ENCODE measurements at places on chromosomes 3 and 15.

DNA sequence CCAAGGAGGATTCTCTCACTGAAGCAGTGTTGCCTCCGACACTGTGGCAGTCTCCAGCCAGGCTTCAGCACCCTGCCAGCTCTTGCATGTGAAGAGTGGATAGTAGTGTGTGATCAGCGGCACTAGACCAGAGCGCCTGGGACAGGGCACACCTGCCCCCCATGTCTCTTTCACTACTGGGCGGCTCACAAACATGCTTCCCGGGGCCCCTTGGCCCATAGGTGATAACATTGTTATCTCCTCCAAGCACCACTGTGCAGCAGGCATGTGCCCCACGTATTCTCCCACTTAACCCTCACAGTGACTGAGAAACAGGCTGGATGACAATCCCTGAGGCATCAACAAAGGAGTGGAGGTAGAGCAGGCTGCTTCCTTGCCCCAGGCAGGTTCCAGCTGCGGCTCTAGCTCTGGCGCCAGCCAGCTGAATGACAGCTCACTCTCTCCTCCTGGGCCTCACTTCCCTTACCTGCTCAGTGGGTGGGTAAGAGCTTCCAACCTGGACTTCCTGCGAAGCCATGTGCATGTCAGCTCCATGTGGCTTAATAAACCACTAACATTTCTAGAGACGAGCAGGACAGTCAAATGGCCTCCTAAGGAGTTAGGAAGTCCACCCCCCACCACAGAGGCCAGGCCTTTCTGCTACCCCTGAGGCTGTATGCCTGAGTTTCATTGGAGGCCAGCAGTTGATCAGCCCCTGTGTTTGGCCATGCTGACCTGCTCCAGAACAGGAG is 37.8 kb downstream of the KLF13 start:
- no peak for DNase-seq

DNA sequence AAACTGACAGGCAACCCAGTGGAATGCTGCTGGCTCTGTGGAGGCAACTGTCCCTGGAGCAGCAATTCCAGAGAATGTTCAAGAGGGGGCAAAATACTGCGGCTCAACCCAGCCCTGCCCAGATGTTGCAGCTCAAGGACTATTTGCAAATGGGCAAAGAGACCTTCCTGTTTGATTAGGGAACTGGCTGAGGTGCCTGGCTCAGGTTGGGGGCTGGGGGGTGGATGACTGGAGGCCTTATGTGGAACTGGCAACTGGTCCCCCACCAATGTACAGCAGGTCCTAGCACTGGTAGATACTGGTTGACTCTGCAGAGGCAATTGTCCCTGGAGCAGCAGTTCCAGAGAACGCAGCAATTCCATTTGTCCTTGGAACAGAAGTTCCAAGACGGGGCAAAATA is 302.5 kb downstream of the ZPLD1 start:
- DNase-seq = no peak

DNA sequence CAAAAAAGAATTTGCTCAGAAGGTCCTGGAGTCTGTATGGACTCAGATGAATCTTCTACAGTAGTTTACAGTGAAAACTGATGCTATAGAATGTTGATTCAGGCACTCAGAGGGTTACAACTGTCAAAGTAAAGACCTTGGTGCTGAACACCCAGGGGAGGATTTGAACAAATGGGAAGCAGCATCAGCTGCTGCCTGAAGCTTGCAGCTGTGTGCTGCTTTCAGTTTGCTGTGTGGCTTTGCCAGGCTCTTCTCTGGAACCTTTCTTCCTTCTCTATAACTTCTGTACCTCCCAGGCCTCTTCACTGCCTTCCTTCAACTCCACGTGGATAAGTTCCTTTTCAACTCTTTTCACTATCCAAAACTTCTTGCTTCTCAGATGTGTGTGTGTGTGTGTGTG is 214.2 kb downstream of the GRM7 start:
- DNase-seq = no peak

- no peak for DNase-seq
Observed at GRCh38 chr3:104388619-104389018, 978.1 kb upstream of the ALCAM start.

- DNase-seq = peak; percentile 42
Observed at GRCh38 chr3:98556164-98557130, 24.7 kb downstream of the GPR15 start.

- no peak for DNase-seq
Observed at GRCh38 chr3:65674226-65674625, 364.5 kb downstream of the MAGI1 start.

GRCh38 chr3:83968356-83968755 is 990.4 kb upstream of the CADM2 start:
- DNase-seq = no peak

GRCh38 chr3:98807011-98807410 is 43.9 kb downstream of the ST3GAL6 start:
- no peak for DNase-seq

- no peak for DNase-seq
Observed at GRCh38 chr15:88661041-88661700, 22.4 kb downstream of the ISG20 start.

- no peak for DNase-seq
Observed at GRCh38 chr3:146313746-146314111, 62.8 kb upstream of the PLSCR4 start.

DNA sequence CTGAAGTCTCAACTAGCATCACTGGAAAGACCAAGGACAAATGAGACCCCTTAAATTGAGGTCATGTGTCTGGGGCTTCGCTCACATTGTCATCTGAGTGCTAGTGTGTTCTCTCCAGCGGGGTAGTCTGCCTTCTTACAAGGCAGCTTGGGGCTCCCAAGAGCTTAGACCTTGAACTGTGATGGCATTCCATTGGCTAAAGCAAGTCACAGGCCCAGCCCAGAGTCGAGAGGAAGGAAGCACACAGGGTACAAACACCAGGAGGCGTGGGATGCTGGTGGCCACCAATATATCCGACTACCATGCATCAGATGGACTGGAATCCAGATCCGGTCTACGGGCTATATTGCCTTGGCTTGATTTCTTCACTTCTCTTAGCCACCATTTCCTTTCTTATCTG is 31.5 kb upstream of the DYNC1LI1 start:
- DNase-seq = no peak

DNA sequence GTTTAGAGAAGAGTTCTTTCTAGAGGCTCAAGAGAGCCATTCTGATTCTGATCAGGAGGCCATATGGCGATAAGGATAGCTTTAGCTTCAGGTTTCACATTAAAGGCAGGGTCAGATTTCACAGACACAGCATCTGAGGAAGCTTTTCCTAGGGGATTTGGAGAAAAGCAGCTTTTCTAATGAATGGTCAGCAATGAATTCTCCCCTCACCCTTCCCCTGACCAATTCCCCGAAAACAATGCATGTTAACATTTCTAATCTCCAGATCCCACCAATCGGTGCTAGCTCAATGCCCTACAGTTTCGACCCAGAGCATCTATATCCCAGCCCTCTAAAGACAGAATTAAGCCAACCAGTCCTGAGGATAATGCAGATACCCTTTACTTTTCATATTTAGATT is 9.8 kb downstream of the AGBL1 start:
- DNase-seq = no peak

DNA sequence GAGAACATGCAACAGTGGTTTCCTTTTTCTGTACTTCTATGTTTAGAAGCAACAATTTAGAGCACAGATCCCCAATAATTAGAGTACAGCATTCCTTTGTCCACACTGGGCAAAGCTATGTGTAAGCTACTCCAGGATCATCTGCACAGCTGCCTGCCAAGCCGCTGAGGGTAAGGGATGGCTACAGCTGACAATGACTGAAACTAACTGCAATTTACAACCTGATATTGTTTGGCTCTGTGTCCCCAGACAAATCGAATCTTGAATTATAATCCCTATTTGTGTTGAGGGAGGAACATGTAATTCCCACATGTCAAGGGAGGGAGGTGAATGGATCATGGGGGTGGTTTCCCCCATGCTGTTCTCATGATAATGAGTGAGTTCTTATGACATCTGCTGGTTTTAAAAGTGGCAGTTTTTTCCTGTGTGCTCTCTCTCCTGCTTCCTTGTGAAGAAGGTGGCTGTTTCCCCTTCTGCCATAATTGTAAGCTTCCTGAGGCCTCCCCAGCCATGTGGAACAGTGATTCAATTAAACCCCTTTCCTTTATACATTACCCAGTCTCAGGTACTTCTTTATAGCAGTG is 54.8 kb upstream of the TNFSF10 start:
- no peak for DNase-seq

DNA sequence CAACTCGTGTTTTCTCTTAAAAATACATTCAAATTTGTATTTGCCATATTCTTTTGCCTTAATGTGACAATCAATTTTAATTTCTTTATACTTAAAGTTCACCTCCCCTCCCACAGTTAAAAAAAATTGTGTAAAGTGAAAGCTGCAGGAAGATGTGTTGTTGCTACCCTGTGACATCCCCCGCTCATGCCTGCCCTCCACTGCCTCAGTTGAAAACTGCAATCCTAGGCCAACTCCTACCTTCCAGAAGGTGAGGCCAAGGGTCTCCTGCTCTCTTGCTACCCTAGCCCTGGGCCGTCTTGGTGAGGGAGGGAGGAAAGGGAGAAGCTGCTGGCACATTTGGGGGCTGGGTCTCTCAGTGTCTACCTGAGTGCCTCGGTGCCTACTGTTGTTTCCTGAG is 57.0 kb upstream of the CMTM7 start:
- peak; percentile 18 for DNase-seq

GRCh38 chr15:85752124-85752475 is 42.6 kb downstream of the KLHL25 start:
- DNase-seq = no peak

DNA sequence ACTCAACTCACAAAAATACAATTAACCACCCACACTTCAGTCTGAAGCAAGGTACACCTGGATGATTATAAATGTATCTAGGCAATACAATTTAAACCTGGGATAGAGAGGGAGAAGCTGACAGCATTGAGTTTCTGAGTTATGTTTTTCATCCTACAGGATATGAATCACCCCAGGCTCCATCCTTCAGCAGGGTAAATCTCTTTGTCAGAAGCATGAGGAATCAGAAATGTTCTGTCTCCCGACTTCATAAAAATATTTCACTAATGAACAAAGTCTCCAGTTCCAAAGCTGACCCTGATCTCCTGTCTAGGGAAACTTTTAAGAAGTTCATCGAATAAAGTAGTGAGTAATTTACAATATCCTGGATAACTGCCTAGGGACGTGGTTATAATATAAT is 25.5 kb upstream of the FRMD4B start:
- DNase-seq = no peak

- no peak for DNase-seq
Observed at GRCh38 chr15:101528917-101529299, 39.4 kb upstream of the PCSK6 start.

- no peak for DNase-seq
Observed at GRCh38 chr3:120749843-120750242, 7.3 kb downstream of the GTF2E1 start.

DNA sequence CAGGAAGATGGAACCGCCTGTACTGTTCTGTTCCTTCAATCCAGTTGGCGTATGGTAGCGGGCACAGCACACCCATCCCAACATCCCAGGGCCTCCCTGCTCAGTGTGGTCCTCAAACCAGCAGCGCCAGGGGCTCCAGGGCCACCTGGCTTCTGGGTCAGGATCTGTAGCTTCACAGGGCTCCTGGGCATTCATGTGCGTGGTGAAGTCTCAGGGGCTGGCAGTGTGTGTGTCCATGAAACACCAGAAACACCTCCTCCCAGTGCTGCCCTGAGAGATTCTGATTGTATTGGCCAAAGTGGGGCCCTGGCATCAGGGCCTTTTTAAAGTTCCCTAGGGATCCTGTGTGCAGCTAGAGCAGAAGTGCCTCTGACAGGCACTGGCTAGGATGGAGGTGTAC is 42.1 kb downstream of the ABTB1 start:
- no peak for DNase-seq

- no peak for DNase-seq
Observed at GRCh38 chr3:171249245-171249644, 211.0 kb downstream of the TNIK start.

DNA sequence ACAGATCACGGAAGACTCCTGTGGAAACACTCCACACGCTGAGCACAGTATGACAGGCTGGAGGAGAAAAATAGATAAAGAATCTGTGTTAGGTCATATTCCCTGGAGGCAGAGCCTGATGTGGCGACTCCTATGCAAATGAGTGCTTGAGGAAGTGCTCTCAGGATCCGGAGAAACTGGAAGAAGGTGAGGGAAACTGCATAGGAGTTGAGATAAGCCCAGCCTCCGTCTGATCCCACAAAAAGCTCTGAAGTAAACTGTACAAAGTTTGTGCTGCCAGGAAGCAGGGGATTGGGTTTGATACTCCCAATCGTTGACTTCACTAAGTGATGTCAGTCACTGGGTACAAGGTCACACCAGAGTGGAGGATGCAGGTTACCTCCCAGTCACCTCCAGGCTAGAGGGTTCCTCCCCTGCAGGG is 33.4 kb downstream of the OSBPL10 start:
- no peak for DNase-seq

GRCh38 chr15:80444680-80445251 is 40.6 kb downstream of the ARNT2 start:
- no peak for DNase-seq

DNA sequence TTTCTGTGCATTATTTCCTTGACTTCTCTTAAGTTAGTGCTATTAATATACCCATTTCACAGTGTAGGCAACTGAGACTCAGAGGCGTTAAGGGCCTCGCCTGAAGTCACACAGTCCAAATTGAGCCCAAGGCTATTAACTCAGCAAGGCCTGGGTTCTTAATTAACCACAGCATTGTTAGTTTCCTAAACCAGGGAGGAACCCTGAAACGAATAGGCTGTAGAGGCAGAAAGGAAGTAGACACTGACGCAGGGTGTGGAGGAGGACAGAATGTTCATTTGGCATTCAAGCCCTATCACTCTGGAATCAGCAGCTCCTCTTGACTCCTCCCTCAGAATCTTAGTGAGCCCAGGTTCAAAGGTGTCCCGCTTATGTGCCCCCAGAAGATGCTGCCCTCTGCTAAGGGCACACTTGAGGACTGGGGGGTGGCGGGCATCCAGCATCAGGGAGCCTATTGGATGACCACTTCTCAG is 13.9 kb downstream of the ARHGEF3 start:
- DNase-seq = no peak

DNA sequence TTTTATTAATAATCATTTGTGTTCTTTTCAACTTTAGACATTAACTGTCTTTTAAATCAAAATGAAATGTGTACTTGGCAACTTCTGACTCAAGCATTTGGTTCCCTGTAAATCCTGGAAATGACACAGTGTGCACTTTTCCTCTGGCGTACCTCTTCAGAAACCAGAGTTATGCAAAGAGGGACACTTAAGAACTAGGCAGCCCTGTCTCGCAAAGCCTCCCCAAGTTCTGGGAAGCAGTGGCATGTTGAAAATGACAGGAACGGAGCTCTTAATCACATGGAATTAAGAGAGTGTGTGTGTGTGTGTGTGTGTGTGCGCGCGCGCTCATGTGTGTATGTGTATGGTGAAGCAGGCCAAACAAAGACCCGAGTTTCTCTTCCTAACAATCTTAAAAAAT is 707.4 kb downstream of the MECOM start:
- DNase-seq = no peak
